ENCODE measurements at places on chromosomes 7 and 10.

- no peak for DNase-seq
Measured at GRCh38 chr10:130438861-130439260, 302.7 kb downstream of the GLRX3 start.

GRCh38 chr10:99394761-99395386 lies 35.5 kb downstream of the GOT1 start:
- no peak for DNase-seq

GRCh38 chr7:80593869-80594586 lies 44.4 kb upstream of the CD36 start:
- no peak for DNase-seq

GRCh38 chr7:104431930-104432329 lies 103.5 kb downstream of the LHFPL3 start:
- no peak for DNase-seq

DNA sequence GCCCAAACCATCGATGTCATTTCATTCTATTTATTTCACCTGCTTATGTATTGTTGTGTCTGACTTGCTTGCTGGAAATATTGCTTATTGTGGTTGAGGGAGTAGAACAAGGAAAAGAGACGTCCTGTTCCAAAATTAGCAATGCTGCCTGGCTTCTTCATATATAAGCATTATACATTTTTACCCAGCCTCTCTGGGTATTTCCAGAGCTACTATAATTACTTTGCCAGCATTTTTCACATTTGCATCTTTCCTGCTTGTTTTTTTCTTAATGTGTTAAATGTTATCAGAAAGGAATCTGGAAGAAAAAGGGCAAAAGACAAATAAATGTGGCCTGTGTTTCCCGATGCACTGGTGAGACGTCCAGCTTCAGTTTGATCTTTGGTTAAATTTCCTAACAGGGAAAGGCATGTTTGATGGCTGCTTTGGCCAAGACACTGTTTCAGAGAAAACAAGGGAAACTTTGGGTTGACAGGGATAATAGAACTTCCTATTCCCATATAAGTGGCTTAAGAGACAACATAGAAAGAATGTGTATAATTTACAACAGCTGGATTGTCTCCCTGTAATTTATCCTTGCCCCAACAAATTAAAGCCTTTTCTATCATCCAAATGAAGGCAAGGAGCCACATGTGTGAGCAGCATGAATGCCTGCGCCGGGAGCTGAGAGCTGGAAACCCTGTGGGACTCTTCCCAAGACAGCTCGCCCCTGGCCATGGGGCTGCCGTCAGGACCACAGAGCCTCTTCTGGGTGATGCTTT lies 671.1 kb upstream of the CELF2 start:
- DNase-seq = no peak

GRCh38 chr7:50723888-50724287 lies 58.8 kb downstream of the GRB10 start:
- DNase-seq = no peak

DNA sequence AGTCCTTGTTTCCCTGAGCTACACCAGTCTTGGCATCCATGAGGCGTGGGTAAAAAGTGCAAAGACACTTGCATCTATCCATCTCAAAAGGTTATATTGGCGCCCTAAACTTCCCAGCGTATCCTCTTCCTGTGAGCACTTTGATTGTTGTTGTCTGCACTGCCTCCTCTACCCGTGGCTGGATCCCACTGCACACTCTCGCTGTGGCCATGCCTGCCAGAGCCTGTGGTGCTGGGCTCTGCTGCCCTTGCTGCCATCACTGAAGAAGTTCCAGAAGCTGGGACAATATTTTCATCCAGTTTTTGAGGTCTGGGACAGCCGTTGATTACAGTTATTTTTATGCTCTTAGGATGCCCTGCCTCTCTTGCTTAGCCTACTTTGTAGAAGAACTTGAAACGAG lies 85.3 kb upstream of the PCGF5 start:
- DNase-seq = no peak

- DNase-seq = no peak
Measured at GRCh38 chr7:116142850-116143249, 67.5 kb upstream of the TES start.

GRCh38 chr10:86779220-86780017 lies 23.0 kb downstream of the BMPR1A start:
- DNase-seq = no peak

DNA sequence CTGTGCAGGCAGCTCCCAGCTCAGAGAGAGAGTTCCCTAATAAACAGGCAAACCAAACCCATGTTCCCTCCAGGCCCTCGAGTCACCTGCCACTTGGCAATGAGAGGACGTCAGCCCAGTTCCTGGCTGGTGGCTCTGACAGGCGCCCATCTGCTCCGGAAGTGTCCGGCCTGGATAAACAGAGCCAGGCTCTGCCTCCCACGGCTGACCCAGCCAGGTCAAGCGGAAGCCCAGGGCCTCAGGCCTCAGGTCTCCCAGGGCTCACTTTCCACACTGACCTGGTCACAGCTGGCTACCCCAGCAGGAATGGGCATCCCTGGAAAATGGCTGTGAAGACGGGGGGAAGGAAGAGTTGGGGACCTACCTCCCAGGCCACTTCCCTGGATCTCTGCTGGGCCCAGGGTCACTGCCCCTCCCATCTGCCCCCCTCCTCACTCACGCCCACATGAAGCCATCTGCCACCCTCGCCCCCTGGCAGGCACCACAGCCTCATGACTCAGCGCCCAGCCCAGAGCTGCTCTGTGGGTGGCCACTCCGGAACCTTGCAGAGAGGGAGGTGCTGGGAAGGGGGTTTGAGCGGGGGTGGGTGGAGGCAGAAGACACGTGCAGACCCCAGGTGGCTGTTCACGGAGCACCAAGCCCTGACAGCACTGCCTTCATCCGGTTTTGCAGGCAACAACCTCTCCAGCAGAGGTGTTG lies 37.4 kb upstream of the DUSP5 start:
- DNase-seq = no peak

DNA sequence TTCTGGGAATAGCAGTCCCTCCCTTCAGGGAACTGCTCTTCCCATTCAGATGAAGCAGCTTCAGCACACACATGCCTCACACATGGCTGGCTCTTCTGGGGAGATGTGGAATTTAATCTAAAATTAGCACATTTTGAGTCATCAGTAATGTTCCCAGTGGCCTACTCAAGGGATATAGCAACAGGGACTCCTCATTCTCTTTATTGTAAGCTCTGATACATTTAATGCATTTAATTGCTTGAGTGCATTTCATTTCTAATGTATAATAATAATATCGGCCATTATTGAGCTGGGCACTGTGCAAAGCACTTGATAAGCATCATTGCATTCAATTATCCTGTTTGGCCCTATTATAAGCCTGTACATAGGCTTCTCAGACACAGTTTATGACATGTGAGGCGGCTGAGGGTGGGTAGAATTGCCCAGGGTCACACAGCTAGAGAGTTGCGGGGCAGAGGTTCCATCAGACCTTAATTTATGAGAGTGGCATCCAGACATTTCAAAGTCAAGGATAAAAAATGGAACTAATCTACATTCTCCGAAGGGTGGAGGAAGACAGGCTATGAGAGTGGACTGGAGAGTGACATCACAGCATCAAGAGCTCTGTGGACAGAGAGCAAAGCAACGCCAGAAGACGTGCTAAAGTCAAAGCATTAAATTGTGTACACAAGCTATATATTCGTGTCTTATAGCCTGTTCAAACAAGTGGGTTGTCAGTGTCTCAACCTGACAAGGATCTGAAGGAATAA lies 76.8 kb downstream of the LANCL2 start:
- no peak for DNase-seq

DNA sequence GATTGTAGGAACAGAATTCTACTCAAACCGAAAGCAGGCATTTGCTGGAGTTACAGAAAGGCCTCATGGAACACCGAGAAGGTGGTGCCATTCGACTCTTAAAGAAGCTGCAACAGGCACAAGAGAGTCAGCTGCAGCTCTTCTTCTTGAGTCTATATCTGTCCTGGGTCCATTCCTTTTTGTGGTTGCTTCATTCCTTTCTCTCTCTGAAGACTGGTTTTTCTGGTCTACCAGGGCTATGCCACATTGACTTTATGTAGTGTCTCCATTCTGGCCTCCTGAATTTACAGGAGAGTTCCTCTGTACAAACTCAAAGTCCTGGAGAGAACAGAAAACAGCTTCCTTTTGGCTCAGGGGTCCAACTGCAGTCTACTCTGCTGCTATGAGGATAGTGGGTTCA lies 132.8 kb downstream of the CFTR start:
- no peak for DNase-seq

DNA sequence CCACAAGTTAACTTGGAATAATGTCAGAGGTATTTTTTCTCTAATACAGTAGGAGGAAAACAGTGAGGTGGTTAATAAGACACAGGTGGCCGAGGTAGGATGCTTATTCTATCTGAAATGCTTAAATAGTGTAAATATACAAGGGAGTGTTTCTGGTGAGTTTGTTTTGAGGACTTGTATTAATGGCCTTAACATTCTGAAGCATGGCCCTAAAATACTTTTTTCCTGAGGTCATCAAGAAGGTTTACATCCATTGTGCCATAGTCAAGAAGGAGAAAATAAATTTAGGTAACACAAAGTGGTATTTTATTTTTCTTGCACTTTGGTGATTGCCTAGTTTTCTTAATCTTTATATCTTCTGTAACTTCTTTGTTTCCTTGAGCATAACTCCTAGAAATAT lies 18.8 kb downstream of the GNAI1 start:
- no peak for DNase-seq

- no peak for DNase-seq
Measured at GRCh38 chr7:40530292-40530691, 395.5 kb downstream of the SUGCT start.

- DNase-seq = no peak
Measured at GRCh38 chr10:30448092-30448491, 14.1 kb downstream of the MAP3K8 start.

- DNase-seq = no peak
Measured at GRCh38 chr7:152369518-152369917, 66.3 kb downstream of the KMT2C start.

DNA sequence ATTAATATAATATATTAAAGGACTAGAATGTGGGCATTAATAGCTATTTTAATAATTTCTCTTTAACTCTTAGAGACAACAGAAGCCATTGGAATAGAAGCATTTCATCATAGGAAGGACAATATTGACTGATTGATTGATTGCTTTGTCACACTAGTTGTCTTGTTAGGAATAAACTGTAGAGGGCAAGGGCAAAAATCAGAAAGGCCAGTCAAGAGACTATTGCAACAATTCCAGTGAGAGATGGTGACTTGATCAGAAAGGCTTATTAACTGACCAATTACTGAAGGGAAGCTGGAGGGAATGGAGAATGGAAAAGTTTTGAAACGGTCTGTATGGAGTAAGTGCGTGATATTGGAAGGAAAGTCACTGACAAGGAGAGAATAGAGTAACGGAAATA lies 87.3 kb downstream of the RUNDC3B start:
- no peak for DNase-seq

DNA sequence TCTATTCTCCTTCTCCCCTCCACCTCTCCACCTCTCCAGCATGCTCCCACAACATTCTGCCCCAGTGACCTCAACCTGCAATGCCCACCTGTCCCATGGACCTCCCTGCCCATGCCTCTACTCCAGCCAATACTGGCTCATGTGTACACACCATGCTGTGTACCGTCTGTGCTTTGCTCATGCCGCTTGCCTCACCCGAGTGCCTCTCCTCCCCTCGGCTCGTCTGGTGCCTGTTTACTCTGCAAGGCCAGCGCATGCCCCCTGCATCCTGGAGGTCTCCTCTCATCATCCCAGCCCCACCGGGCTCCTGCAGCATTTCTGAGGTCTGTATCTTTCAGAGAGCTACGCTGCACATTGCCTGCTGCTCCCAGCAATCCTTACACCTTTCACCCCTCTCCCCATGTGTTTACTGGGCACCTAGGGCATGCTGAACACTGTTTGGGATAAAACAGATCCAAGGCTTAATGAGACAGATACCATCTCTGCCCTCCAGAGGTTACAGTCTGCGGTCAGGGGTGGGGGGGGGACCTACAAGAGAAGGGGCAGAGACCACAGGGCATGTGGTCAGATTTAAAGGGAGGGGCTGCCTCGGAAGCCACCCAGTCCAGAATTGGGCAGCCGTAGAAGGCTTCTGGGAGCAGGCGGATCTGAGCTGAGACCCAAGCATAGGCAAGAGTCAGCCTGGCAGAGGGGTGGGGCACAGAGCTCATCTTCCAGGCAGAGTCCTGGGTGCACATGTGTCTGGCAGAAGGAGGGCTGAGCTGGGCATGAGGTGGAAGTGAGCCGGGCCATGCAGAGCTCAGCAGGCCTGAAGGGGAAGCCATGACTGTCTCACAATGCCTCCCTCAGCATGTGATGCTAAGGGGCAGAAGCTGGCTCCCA lies 29.6 kb upstream of the PSAP start:
- no peak for DNase-seq

DNA sequence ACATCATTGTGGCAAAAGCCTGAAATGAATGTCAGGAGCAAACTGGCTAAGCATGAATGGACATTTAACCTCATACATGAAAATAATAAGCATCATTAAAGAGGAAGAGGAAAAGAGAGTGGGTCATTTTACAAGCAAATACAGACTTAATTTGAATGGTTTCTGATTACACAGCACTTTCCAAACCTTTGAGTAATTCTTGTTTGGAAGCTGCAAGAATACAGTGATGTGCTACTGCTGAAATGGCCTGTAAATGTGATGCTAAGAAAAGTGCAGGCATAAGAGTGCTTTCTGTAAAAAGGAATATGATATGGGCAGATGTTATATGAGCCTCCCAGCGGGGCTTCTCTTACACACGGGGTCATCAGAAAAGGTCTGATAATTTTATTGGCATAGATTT lies 30.2 kb downstream of the TAS2R16 start:
- DNase-seq = peak; percentile 30

- no peak for DNase-seq
Measured at GRCh38 chr7:14691034-14691433, 211.5 kb downstream of the DGKB start.

- no peak for DNase-seq
Measured at GRCh38 chr7:5550831-5551230, 127.2 kb upstream of the TNRC18 start.

- DNase-seq = no peak
Measured at GRCh38 chr7:114107522-114107921, 188.7 kb upstream of the PPP1R3A start.

- peak; percentile 39 for DNase-seq
Measured at GRCh38 chr10:28839600-28840007, 162.3 kb downstream of the BAMBI start.

- no peak for DNase-seq
Measured at GRCh38 chr10:79139124-79139835, 70.5 kb downstream of the ZMIZ1 start.

DNA sequence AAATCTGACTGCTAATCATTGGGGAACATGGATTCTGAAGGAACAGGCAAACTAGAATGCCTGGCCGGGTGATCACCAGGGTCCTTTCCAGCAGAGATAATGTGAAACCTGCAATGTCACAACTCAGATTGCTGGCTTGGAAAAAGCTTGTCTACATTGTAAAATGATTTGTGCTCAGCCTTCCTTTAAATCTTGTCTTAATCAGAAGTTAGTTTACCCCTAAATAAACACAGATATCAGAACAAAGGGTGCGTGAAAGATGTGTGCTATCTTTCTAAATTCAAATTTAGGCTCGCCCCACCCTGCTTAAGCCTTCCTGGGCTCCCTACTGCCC lies 26.3 kb downstream of the COBL start:
- DNase-seq = no peak

GRCh38 chr10:48533951-48534720 lies 70.7 kb downstream of the ARHGAP22 start:
- DNase-seq = no peak
